Activated effector memory CD4-positive, alpha-beta T cell treated with Interleukin-2 at 50 U/mL for 16 hours (primary cell): ENCODE measurements at places on chromosomes 6 and 20.
A peak's percentile ranks its signal among the peaks of the same experiment; 100 is the strongest.

GRCh38 chr6:163341224-163342061 is 73.1 kb upstream of the QKI start:
- DNase-seq = no peak

DNA sequence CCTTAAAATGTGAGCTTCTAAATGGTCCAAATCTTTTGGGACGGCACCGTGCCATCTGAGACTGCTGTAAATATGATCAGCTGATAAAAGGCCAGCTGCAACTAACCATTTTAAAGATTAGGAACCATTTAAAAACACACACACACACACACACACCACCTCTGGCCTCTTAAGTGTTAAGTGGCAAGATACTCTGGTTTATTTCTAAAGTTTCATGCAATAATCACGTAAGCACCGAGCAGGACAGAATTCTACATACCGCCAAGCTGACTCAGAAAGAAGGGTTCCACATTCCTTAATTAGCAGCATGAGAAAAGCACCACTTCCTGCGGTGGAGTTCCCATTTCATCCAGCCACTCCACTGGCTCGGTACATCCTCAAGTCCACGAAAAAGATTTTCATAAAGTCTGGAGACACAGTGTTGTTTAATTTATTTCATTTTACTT is 17.8 kb upstream of the ZNF217 start:
- no peak for DNase-seq

DNA sequence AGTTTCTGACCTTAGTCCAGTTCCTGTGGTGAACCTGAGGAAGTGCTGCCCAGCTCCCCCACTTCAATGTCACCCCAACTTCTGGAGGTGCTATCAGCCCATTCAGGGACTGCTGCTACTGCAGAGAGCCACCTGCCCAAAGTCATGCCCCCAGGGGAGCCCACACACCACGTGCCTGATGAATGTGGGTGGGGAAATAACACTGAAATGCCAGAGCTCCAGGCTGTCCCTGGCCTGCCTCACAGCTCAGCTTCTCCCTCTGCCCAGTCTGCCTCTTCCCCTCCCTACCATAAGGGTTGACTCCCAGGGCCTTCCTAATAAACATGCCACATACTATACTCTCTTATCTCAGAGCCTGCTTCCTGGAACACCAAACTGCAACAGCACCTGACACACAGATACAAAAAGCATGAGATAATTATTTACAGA is 276.4 kb upstream of the MOCS1 start:
- no peak for DNase-seq

DNA sequence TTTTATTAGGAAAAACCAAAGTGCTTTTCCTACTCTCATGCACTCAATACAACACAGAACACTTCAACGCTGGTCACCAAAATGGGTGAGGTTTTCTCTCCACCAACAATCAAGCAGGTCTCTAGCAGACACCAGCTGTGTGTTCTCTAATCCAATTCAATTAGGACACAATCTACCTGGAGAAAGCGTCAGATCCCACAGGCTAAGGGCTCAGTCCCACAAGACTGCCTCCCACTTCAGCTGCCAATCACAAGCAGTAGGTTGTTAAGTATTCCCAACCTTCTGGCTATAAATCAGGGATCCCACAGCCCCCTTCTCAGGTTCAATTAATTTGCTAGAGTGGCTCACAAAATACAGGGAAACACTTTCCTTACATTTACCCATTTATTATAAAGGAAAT is 47.7 kb downstream of the STMND1 start:
- no peak for DNase-seq

- DNase-seq = no peak
These were observed 96.1 kb upstream of the RIN2 start for GRCh38 chr20:19661717-19662636.

DNA sequence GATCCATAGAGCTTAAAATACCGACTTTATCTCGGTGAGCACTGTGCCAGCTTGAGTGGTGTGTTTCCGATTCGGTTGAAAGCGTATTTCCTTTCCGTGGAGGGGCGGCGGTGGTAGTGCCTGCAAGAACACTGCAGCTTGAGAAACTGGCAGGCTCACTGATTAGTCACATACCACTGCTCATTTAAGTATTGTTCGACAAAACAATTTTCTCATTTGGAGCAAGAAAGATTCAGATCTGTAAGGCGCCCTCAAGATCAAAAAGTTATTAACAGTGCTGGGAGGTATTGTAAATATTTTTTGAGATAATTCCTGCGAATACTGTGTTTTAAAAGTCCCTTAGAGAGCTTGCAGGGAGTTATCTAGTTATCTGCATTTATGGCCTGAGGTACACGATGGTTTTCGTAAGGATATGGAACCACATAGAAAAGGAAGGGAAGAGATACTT is 1.3 kb downstream of the MAPK14 start:
- DNase-seq = peak; percentile 63

DNA sequence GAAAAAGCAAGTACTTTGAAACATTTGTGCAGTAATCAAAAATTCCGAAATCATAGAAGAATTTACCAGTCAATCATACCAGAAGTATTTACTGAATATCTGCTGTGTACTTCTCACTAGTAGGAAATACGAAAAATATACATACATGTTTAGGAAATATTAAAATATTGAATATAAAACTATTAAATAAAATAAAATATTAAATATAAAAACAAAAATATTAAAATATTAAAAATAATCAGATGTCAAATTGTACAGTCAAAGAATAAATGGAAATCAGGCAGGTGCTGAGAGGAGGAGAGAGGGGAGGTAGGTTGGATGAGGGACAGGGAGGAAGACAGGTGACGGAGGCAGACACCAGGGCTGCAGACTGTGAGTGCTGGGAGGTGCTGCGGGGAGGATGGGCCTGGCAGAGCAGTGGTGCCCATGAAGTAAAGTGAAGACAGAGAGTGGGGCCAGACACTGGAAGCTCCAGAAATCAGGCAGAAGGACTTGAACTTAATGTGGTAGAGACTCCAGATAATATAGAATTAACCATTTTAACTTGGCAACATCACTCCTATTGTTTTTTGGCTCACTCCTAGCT is 55.9 kb downstream of the PRKN start:
- no peak for DNase-seq

DNA sequence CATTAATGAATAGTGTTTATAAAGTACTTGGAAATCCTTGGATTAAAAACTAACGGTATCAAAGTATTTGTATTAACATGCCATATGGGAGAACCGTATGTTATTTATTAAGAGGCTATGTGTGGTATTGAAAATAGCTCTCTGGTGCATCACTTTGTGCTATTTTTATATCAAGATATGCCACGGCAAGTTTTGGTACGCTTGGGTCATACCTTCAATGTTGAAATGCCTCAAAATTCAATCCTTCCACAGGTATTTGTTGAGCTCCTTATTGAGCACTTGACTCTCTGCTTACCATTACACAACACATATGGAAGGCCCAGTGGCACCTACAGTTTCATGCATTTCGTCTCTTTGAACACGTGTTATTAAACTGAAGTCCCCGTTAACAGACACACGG is 647.9 kb downstream of the KIF16B start:
- DNase-seq = no peak

DNA sequence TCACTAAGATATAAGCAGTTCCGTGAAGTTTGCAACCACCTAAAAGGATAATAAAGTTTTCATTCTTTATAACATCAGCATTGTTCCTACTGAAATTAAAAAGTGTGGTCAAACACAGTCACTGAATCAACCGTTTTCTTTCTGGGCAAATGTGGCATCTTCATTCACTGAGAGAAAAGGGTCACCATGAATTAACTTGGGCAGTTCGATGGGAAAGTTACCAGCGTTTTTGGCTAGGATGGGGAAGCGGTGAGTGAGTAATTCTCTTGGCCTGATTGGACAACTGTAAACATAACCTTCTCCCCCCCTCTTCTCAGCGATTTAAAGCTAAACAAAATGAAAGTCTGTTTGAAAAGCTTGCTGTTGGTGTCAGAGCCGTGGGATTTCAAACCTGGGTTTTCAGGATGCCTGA is 181.8 kb downstream of the SASH1 start:
- no peak for DNase-seq

- DNase-seq = no peak
These were observed 3.1 kb downstream of the B3GALT4 start for GRCh38 chr6:33279971-33280511.

DNA sequence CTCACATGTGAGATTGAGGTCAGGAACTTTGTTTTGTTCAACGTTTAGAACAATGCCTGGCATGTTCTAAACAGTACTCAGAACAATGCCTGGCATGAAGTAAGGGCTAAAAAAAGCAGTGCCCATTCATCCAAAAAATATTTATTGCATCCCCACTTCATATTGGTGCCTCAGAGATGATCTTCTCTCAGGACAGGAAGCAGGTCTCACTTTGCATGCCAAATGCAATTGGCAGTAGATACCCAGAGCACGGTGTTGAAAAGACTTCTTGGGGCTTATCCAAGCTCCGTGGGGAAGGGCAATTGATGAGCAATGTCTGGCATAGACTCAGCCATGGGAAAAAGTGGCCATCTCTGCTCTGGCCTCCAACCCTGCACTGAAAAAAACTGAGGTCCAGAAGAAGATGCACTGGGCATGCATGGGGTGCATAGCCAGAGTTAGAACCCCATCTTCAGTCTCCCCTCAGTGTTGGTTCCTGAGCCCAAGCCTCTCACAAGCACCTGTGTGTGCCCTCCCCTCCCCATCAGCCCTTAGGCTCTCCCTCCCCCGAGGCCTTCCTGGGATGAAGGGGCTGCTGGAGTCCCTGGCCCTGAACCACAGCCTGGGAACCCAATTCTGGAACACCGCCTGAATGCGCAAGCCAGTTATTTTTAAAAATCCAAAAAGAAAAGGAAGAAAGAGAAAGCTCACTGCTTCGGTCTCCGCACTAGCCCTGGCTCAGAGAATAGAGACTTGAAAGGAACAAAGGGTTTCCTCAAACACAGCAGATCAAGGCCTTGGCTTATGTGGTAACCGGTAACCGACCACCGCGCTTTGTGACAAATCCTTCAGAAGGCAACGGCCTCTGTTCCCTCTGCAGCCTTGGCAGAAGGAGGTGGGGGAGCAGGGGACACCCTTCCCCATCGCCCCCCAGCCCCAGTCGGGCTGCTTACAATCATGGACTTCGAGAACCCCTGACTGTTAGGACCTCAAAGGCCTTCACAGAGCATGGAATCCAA is 78.5 kb upstream of the SIRPA start:
- no peak for DNase-seq

DNA sequence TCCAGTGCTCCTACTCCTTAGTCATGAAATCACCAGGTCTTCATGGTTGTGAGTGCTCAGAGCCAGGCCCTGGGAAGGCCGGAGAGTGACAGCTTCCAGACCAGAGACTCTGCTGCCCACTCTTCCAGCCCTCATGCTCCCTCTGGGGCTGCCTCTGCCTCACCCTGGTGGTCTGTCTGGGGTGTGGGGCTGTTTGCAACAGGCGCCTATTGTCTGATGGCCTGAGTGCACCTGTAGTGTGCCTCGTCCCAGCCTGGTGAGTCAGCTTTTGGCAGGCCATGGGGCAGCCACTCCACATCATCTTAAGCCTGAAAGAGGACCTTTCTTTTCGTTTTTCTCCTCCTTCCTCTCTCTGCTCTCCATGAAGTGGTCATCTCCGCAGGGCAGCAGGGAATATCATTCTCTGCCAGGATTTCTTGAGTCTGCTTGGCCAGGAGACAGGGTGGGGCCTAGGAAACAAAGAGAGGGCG is 173.8 kb downstream of the VEGFA start:
- DNase-seq = no peak

DNA sequence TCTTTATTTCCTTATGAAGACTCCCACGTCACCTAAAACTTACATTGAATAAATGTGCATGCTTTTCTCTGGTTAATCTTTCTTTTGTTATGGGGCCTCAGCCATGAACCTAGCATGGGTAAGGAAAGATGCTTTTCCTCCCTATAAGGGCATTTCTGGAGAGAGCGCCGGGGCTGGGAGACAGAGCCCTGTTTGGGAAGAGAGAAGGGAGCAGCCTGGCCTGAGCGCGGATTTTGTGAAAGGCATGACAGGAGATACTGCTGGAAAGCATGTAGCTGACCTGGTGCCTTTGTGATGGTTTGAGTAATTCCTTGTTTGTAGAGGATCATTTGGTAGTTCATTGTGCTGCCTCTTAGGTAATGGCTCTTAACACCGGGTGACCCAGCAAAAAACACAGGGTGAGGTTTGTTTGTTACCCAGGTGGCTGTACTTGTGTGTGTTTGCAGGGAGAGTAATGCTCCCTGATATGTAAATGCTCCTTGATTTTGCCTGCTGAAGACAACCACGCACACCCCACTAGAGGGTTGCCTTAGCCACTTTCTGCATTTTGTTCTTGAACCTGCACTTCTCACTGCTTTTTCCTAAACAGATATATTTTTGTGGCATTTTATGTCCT is 59.2 kb downstream of the ANKRD6 start:
- no peak for DNase-seq

GRCh38 chr6:32271429-32271828 is 47.6 kb upstream of the NOTCH4 start:
- DNase-seq = no peak

GRCh38 chr6:170360476-170360875 is 53.9 kb downstream of the FAM120B start:
- DNase-seq = no peak

GRCh38 chr6:43076464-43077332 is 584 bp downstream of the PTK7 start:
- DNase-seq = no peak

DNA sequence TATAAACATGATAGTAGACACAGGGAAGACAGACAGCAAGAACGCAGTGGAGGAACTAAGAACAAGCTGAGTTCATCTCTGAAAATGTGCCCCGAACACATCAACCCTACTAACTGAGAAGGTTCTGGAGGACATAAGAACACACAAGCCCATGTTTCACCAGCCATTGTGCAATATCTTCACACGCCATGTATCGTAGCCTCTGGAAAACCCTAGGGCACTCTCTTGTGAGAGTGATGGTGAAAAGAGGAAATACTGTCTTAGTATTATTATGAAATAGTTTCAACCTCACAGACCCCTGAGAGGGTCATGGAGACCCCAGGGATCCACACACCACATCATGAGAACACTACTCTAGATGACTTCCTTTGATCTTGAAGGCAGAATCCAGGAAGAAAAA is 26.1 kb upstream of the FOXF2 start:
- no peak for DNase-seq

- no peak for DNase-seq
These were observed 53.6 kb upstream of the EDN3 start for GRCh38 chr20:59246691-59247400.

DNA sequence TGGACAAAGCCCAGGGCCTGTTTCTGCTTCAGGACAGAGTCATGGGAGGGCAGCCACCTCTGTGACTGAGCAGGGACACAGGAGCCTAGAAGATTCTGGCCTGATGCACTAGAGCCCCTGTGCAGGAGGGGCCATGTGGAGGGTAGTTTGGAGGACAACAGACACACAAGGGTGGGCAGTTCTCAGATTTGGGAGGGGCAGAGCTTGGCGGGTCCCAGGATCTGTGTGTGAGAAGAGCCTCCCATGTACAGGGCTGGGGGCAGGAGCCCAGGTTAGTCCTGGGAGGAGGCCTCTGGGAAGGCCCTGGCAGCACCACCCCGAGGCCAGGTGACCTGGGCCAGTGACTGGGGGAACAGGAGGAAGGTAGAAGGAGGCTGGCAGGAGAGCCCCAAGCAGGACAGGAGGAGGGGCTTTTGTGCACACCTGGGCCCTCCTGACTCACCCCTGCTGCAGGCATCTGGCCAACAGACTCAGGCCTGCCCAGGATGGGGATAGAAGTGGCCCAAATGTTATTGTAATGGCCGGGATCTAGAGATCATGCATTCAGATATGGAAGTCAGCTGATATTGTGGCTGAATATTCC is 1.4 kb upstream of the ULBP3 start:
- no peak for DNase-seq
